Activated T-cell treated with anti-CD3 and anti-CD28 coated beads for 4 hours (primary cell): ENCODE measurements at places on chromosomes 1 and 21.

DNA sequence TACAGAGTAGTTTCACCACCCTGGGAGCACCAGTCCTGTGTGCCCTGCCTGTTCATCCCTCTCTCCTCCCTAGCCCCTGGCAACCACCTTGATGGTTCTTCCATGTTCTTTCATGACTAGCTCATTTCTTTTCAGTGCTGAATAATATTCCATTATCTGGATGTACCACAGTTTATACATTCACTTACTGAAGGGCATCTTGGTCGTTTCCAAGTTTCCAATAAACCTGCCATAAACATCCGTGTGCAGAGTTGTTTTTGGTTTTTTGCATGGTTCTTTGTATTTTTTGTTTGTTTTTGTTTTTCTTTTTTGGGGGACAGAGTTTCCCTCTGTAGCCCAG, 13.9 kb downstream of the TIAM1 start:
- DNase-seq: no peak

- DNase-seq: no peak
Measured at GRCh38 chr1:87231703-87232367, 96.8 kb upstream of the LMO4 start.

- DNase-seq: no peak
Measured at GRCh38 chr1:218874801-218875400, 298.8 kb upstream of the LYPLAL1 start.

DNA sequence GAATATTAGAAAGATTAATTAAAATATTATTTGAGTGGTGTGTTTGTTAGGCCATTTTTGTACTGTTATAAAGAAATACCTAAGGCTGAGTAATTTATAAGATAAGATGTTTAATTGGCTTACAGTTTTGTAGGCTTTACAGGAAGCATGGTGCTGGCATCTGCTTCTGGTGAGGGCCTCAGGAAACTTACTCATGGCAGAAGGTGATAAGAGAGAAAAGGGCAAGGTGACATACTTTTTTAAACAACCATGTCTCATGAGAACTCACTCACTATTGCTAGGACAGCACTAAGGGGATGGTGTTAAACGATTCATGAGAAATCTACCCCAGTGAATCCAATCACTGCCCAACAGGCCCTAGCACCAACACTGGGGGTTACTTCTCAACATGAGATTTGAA, 56.7 kb upstream of the RGS21 start:
- DNase-seq: no peak

GRCh38 chr1:151655371-151655770, 43.5 kb downstream of the SNX27 start:
- DNase-seq: no peak

- DNase-seq: no peak
Measured at GRCh38 chr21:45816794-45817193, 164.8 kb upstream of the COL6A1 start.

DNA sequence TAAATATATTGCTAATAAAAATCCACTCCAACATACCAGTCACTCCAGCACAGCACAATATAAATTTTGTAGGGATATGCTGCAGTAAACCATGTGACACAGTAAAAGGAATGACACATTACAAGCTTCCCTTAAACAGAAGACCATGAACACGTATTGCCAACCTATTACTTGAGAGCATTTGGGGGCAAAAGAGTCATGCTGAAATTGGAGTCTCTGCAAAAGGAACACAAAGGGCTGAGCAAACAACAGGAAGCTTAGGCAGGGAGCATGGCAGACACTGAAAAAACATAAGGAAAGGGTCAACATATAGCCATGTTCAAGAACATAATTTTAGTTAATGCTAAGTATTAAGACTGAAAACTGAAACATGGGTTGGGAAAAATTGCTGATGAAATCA, 214.5 kb downstream of the SMYD3 start:
- no peak for DNase-seq

GRCh38 chr21:42075686-42076471, 4.8 kb downstream of the UMODL1 start:
- no peak for DNase-seq

- no peak for DNase-seq
Measured at GRCh38 chr1:235913311-235913710, 46.6 kb upstream of the LYST start.

DNA sequence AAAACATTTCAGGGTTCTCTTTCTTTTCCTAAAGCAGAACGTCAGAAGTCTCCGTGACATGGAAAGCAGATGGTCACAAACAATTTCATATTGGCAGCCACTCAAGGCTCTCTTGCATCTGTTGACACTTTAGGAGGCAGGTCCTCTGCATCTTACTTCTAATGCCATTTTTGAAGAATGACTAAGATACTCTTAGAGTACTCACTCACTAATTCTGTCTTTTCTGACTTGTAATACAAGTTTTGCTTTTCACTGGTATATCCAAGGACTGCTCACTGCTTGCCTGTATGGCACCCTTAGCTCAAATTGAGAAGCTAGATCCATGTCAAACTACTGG, 68.3 kb downstream of the PRRX1 start:
- no peak for DNase-seq

DNA sequence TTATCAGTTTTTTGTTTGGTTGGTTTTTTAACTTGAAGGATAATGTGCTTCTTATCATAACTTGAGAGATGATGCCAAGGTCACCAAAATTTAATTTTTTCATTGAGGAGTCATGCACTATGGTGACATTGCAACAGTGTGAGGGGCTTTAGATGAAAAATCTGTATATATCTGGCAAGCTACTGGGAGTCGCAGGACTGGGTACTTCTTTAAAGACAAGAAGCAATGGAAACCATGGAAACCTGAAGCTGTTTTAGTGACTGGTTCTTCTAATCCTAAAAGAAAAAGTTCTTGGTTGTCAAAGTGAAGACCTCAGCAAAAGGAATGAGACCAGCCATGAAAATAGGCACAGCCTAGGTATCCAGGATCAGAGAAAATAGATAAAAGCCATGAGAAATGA, 31.1 kb downstream of the ZC3H11B start:
- no peak for DNase-seq
